ENCODE measurements at places on chromosomes 2 and 18. TPM values are rescaled to one million over a fixed set of nuclear protein-coding genes. Genes with fewer than 3 reads are reported as not detected.

SPATA3 gene
- total RNA-seq, result not detected

GALNT3 gene
- 21.2 TPM for total RNA-seq

VSNL1 gene
- 0.33 TPM for total RNA-seq

ASTL gene
- total RNA-seq, result not detected

PRPF40A gene
- 77.7 TPM for total RNA-seq

EPAS1 gene
- total RNA-seq, result 5.7 TPM

LIMS1 gene
- total RNA-seq, result 143 TPM

RFTN2 gene
- total RNA-seq, result 0.16 TPM
